ENCODE measurements at places on chromosomes 2 and 18.

DNA sequence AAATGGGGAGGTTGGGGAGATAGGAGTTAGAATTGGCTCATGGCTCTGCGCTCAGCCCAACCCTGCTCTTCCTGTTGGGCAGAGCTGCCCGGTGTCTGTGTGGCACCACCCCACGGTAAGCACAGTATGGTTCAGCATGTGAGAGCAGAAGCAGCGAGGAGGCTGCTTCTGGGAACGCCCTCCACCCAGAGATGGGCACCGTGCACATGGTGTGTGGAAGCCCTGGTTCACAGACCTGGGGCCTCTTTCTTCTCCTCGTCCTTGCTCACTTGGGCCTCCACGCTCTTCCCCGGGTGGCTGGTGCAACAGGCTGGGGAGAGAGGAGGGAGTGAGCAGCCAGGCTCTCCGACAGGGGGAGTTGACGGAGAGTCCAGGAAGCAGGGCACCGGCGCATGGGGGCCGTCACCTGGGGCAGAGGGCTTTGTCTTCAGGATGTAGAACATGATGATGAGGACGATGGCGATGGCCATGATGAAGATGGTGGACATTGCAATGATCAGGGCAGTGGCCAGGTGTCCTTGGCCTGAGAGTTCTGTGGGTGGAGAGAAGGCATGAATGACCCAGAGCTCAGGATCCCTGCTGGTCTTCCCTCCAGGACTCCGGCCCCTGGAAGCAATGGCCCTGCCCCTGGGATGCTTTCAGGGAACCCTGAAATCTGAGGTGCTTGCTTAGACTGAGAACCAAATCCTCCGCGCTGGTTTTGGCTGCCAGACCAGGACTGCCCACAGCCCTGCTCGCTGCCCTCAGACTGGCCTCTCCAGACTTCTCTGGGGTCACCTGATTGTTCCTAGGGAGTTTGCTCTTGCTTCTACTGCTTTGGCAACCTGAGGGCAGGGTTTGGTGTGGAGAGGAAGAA is 78.3 kb downstream of the EDAR start:
- no peak for DNase-seq

- DNase-seq = no peak
Observed at GRCh38 chr18:36078751-36079529, 11.6 kb upstream of the RPRD1A start.

DNA sequence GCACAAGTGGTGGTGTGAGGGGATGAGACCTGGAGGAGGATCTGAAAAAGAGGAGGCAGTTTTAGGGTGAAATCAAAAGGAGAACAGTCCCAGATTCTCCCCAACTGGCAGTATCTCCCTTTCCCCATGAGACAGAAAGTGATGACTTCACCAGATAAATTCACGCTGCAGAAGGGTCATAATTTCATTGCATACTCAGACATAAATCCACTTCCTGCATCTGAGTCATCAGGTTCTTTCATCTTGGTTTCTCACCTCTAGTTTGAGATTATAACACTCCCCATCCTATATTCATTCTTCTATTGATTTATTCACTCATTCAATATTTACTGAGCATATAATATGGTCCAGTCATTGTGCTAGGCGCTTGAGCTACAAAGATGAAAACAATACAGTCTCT is 64.7 kb downstream of the CCDC148 start:
- no peak for DNase-seq

DNA sequence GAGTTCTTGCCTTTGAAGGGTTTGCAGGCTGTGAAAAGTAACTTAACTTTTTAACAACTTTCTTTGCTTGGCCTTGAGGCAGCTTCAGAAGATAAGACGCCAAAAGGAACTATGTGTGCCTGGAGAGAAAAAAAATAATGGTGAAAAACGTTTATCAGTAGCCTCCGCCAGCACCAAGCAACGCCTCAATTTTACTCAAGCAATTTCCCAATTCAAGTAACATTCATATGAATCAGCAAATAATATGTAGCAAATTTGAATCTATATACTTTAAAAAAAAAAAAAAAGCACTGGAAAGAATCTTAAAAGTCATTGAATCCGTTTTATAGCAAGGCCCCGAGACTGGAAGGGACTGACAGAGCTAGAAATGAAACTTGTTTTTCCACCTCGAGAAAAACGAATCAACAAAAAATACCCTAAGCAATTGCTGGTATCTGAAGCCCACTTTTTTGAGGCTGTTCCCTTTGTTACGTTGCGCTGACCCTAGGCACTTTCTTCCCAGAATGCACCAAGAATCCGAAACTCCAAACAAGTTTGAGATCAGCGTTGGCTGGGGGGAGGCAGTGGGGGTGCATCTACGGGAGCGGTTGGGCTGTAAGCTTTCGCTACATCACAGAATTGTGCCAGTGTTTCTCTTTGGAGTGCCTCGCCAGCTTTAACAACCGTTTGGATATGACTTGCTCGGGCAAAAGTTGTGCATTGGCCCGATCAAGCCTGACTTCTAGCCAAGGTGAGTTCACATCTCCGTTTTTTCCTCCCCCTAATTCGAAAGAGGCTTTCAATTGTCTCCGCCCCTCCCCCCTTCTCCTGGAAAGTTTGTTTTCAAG is 2.7 kb upstream of the TGIF1 start:
- no peak for DNase-seq

DNA sequence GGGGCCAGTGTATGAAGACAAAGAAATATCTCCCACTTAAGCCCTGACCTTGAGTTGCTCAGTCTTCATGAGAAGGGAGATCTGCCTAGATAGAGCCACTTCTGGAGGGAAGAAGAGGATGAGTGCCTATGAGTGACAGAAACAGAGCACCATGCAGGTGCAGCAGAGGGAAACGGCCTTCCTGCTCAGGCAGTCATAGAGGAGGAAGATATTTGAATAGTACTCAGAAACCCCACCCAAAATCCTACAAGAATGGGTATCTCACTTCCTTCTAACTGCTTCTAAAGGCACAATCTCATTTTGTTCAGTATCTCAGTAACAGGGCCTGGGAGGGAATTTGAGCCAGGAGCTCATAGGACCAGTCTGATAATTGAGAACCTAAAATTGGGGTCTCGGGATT is 339.3 kb downstream of the ALK start:
- no peak for DNase-seq

GRCh38 chr2:106695919-106696318 is 190.0 kb downstream of the ST6GAL2 start:
- no peak for DNase-seq

DNA sequence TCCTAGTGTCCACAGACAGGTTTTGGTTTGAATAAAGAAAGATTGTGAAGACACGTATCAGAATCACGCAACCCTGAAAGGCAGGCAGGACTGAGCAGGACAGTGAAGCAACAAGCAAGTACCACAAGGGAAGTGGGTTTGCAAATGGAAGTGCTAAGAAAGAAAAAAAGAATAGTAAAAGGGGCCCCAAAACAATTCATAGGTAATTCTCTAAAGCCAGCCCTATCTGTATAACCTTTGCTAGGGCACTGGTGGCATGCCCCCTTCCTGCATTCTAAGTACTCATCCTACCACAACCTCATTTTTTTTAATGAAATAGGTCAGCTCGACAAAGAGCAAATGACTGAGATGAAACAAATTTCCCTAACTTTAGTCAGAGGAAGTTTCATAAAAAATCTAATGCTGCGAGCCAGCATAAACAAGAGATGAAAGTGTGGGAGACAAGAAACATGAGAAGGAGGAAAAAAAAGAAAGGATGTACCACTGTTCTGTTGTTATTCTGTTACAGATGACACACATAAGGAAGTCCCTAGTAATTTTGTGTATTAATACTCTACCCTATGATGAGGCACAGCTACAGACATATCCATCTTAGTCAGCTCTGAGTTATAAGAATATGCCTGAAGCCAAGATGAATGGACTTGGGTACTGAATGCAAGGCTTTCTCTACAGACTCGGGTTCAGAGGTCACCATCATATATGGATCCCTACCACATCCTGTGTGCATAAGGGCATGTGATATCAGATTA is 32.2 kb downstream of the IKZF2 start:
- DNase-seq = no peak

DNA sequence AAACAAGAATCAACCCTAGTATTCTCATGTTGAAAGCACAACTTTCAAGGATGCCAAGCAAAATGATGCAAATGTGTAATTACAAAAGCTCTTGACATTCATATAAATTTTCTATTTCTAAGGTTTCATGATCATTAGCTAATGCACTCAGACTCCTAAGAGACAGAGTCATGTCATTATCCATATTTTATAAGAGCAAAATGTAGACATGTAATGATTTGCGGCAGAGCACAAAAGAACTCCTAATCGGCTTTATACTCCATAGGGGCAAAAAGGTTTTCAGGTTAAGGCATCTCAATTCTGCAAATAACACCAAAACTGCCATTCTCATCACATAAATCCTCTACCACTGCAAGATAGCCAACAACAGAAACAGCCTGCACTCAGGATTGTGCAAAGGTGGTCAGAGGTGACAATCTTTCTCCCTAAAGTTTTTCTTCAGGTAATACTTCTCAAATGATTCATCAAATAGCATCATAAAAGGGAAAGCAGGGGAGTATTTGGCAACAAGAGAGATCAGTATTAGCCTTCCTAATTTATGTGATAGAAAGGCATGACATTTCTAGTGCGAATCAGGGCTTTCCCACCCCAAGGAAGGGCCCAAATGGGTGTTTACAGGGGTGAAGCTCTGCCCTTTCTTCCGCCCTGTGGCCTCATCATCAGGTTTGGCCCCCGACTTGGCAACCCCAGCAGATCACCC is 64.7 kb downstream of the STK39 start:
- no peak for DNase-seq

- DNase-seq = no peak
Observed at GRCh38 chr2:76506538-76506937, 795.8 kb upstream of the GCFC2 start.

DNA sequence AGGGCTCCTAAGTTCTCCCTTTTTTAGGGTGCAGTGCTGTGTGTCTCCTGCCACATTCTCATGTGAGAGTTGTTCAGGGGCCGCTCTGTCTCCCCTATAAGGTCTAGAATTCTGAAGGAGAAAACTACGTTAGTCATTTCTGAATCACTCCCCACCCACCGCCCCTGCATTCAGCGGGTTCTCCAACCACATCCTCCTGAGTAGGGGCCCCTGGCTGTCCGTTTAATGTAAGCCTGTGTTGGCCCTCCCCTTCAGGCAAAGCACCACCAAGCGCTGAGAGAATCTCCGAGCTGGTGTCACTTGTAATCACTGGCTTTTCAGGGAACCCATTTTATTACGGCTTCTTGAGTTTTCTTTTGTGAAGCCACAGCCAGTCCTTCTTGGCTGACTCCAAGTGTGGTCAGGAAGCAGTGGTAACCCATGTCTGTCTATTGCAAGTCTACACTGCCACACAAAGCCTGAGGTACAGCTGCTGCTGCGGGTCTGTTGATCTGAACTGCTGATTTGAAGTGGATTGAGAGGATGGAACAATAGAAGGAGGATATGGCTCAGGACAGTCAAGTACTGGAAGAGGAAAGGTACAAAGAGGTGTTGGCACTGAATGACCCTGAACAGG is 16.9 kb downstream of the LCT start:
- no peak for DNase-seq

- DNase-seq = no peak
Observed at GRCh38 chr2:127195140-127196074, 24.7 kb downstream of the CYP27C1 start.

GRCh38 chr18:37529863-37530262 is 35.7 kb downstream of the CELF4 start:
- no peak for DNase-seq

- no peak for DNase-seq
Observed at GRCh38 chr2:200765139-200765951, 46.4 kb upstream of the BZW1 start.

DNA sequence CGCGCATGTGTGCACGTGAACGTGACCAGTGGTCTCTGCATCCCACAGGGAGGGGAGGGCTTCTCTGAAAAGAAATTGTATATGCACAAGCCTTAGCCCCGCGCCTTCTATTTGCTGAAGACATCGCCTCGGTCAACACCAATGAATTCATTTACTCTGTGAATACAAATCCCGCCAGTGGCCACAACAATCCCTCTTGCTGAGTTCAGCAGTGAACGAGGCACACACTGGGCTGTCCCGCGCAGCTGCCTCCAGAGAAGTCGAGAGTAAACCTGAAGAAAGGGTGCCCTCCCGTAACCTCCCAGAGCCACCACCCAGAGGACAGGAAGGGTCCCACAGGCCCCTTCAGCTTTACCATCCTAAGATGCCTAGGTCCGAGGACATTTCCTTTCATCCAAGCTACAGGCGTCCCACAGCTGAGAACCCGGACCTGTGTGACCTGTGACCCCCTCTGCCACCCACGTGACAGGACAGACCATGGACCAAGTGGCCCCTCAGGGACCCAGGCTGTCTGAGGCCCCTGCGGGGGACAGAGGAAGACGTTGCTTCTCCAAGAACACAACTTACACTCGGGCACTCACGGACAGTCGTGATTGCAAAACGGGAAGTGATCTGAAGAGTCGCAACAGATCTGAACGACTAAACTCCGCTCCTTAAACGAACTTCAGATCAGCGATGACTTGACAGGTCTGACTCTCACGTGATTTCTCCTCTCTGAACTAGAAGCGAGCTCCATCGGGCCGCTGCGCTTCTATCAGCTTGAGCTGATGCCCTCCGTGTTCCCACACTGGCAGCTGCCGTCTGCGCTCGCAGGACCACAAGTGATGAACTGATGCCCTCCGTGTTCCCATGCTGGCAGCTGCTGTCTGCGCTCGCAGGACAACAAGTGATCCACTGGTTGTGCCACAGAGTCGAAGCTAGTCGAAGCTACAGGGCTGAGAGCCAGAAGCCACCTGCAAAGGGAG is 92.7 kb downstream of the ZNF516 start:
- DNase-seq = no peak

- no peak for DNase-seq
Observed at GRCh38 chr2:146523196-146523595, 1321.6 kb upstream of the ACVR2A start.

- no peak for DNase-seq
Observed at GRCh38 chr2:23414871-23415270, 29.9 kb downstream of the KLHL29 start.

DNA sequence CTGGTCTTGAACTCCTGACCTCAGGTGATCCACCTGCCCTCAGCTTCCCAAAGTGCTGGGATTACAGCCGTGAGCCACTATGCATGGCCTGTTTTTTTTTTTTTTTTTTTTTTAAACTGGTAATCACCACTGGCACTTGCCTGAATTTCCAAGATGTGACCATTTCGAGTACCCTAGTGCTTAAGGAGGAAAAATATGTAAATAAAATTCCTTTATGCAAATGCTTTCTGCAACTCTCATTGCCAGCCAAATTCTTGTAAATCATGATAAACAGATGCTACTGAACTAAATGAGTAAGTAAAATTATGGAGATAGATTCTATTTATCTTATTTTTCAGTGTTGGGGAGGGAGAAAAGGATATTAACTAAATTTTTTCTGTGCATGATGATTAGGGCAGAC is 18.6 kb downstream of the CDCA7 start:
- DNase-seq = no peak

DNA sequence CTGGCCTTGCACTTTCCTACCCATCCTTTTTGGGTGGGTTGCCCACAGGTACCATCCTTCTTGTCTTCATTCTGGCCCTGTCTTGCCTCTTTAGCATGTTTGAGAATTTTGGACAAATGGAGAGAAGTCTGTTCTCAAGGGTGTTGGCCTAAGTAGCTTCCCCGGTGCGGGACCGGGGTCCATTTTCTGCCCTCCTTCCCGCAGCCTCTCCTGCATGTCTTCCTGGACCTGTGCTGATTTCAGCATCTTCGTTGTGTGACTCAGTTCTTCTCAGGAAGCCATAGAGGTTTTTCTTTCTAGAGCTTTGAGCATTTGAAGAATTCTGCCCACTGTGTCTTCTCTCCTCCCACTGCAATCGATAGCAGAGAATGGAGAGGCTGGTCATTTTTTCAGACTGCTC is 172.7 kb downstream of the SH3RF3 start:
- DNase-seq = no peak

Data from pancreas (tissue), 10 donors.